Activated naive CD4-positive, alpha-beta T cell treated with anti-CD3 and anti-CD28 coated beads for 36 hours (primary cell): ENCODE measurements at places on chromosomes 2 and 18.

DNA sequence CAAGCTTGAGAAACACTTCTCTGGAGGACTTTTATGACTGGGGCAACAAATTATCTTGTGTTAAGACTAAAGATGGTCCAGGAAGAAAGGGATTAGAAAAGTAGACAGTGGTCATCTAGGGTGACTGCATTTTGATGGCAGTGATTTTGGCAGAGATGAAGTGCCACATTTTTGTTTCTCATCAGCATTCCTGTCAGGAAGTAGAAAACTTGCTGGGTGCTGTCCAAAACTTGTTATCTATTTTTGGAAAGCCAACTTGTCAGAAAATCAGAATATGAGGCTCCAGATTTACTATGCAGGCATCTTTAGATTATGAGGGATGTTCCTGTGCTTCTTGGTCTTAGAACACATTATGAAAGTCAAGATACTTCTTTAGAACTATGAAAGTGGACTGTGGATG, 29.0 kb upstream of the CALCRL start:
- no peak for DNase-seq

DNA sequence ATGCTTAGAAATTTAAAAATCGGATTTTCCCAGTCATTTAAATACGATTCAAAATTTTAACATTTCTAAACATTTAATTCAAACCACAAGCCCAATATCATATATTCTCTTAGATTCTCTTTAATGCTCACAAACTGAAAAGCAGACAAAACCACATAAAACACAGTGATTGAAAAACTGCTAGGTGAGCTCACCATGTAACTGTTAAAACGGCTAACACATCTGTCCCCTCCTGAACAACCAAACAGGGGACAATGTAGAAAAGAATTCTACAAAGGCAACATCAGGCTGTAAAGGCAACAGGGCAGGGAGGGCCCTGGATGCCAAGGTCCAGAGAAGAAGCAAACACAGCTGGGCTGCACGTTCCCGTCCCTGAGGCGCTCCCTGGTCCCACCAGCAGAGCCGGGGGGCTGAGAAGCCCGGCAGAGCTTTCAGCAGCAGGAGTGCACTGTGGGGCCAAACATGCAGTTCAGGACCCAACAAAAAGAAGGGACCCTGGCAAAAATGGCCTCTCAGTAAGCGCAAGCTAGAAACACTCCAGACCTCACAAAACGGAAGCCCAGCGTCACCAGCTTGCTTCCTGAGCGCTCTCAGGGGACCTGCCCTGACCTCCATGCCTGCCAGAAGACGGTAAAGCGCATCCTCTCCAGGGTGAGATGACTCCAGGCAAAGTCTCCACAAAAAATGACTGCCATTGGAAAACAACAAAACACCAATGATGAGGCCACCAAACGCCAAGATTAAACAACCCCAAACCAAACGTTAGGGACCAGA, 40.5 kb downstream of the NDUFA10 start:
- no peak for DNase-seq

GRCh38 chr2:70657246-70657645, 103.6 kb upstream of the TGFA start:
- no peak for DNase-seq

- no peak for DNase-seq
Measured at GRCh38 chr2:238391042-238391689, 35.6 kb upstream of the ASB1 start.

- DNase-seq, result no peak
Measured at GRCh38 chr2:70336552-70336951, 34.7 kb upstream of the FAM136A start.

- DNase-seq, result no peak
Measured at GRCh38 chr2:177810906-177811305, 261.7 kb downstream of the PDE11A start.

- DNase-seq, result no peak
Measured at GRCh38 chr2:14773696-14774095, 141.2 kb downstream of the LRATD1 start.

DNA sequence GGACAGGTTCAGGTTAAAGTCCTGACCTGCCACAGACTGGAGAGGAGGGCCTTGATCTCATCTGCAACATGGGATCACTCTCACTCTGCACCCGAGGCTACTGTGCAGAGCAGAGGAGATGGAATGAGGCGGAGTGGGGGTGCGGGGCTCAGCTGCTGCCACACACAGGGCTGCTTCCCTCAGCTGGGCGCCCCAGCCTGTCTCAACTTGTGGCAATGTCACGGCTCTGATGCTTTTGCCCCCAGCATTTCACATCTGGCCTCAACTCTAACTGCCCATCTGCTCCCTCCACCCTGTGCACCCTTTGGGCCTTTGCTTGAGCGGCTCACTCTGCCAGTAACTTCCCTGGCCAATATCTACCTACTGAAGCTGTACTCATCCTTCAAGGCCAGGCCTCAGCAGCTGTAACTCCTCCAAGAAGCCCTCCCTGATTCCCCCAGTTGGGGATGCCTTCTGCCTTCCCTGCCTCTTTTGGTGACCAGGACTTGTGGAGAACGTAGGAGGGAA, 70.3 kb downstream of the POLR1A start:
- no peak for DNase-seq

- no peak for DNase-seq
Measured at GRCh38 chr2:65658881-65659280, 226.5 kb upstream of the SPRED2 start.

GRCh38 chr2:114119862-114120261, 230.0 kb downstream of the ACTR3 start:
- DNase-seq, result no peak

DNA sequence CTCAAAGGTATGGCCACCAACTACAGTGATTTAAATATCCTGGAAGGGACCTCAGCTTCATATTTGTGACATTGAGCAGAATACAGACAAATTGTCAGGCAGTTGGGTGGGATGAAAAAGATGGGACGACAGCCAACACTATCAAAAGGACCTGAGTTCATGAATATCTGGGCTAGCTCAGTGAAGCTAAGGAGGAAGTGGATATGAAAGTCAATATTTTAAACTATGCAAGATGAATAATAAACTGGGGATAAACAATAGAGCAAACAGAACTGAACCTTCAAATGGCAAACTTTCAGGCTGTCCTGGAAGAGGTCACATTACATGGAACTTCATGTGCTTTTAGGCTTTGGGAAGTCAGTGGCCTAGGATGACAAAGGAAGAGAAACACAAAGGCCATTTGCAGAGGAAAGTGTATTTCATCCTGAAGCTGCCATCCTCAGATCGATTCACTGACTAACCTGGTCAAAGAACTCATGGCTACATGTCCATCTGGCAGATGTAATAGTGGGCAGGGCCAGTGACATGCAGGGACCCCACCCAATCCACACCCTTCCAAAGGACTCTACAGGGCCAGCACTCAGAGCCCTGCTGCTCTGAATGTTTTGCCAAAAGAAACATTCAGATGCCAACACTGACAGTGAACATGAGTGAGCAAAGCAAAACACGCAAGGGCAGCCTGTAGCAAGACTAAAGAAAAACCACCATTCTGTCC, 175.7 kb downstream of the ETAA1 start:
- DNase-seq, result no peak

DNA sequence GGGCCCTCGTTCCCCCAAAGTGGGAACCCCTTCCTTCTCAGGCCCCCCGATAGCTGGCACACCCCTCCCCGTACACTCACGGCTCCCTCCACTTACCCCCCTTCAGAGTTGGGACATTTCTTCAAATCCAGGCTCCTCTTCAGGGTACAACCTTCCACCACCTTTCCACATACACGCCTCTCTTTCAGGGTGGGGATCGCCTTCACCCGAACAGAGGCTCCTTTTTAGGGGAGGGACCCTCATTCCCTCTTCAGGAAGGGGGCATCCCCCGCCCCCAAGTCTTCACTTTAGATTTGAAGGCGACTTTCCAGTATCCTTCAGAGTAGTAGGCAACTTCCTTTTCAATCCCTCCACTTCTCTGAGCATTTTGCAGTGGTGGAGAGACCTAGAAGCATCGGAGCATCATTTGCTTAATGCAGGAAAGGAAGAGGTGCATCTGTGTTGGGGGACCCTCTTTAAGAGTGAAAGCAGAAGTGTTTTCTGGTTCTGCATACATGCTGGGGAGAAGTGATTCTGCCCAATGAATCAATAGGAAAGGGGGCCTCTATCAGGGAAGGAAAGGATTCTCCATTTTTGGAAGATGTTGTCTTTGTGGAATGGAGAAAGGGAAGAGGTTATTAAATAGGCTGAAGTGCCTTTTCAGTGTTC, 845 bp downstream of the EML4 start:
- peak; percentile 23 for DNase-seq

- DNase-seq, result no peak
Measured at GRCh38 chr2:105867587-105867986, 122.9 kb downstream of the NCK2 start.

GRCh38 chr2:108449410-108450130, 564 bp downstream of the GCC2 start:
- DNase-seq, result peak; percentile 64

DNA sequence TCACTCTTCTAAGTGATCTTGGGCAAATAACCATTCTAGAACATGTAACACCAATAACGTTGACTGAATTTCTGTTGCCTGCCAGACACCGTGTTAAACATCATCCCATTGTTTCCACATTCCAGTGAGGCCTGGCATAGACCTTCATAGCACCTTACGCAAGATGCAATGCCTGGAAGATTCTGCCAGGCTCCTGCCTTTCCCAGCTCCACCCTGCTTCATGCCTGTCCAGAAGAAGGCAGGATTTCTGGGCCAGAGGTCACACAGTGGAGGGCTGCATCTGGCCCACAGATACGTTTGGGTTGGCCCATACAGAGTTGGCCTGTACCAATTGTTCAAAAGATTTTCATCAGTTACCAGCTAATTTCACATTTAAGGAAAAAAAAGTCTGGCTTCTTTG, 46.3 kb downstream of the EN1 start:
- no peak for DNase-seq

GRCh38 chr2:212918336-212918735, 233.1 kb downstream of the IKZF2 start:
- no peak for DNase-seq

- no peak for DNase-seq
Measured at GRCh38 chr2:65465857-65466256, 33.5 kb upstream of the SPRED2 start.

GRCh38 chr2:85447222-85447585, 28.7 kb downstream of the SH2D6 start:
- no peak for DNase-seq

DNA sequence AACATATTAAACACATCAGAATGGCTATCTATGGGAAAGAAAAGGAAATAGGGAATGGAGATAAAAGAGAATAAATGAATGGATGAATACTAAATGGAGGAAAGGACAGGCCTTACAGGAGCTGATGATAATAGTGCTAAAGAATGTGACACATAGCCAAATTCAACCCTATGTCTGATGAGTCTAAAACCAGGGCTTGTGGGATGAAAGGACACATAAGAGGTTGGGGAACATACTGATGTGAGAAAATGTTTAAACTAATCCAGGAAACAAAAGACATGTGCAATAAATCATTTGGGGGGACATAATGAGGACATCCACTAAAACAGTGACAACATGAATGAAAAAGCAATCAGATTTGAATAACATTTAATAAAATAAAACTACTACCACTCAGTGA, 120.0 kb downstream of the DYM start:
- DNase-seq, result no peak

GRCh38 chr2:174183076-174183475, 65.3 kb downstream of the OLA1 start:
- DNase-seq, result no peak

GRCh38 chr2:100983684-100984310, 18.3 kb upstream of the RPL31 start:
- no peak for DNase-seq

DNA sequence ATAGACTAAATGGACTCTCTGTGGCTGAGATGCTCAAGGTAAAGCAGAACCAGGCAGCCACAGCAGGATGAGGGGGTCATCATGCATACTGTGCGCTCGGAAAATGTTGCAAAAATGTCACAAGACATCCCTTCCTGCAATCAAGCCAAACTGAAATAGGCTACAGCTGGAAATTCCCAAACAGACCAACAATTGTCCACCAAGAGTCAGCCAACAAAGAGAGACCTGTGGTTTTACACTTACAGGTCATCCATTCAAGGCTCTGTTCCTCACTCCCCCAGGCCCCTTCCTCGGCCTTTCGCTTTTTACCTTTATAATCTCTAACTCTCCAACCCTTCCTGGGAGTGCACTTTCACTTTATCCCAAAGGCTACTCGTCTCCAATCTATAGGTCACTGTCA, 1066.9 kb downstream of the TSN start:
- DNase-seq, result no peak

GRCh38 chr2:136116151-136116812, 1.7 kb downstream of the CXCR4 start:
- peak; percentile 83 for DNase-seq

DNA sequence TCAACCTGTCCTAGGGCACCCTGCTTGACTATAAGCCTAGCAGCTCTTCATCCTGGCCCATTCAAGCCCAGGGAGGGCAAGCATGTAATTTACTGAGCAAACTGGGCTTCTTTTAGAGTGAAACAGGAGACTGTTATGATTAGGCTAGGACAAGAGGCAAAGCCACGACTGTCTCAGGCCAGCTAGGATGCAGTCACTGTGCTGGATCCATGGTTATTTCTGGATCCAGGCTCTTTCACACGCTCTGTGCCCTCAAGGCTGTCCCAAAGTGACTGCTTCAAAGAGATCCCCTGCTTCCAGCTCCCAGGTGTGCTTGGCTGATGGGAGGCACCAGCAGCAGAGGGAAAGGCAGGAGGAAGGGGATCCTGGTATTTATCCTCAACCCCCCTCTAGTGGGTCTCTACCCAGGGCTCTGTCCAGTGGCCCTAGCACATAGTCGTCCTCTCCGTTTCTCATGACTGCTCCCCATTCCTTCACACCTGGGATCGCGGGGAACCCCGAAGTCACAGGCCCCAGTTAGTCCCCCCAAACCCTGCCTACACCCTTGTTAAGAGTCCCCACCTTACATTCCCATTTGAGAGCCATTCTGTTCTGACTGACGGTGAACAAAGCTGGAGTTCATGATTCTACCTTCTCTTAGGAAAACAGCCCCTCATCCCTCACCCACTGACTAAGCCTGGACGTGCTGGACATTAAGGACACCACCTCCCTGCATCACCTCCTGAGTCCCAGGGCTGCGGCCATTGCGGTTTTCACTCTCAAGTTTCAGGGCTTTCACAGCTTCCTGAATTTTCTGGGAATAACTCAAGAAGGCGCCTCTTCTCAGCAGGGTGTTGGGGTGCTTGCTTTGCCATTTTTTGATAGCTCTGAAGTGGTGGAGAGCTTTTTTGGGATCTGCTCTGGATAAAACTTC, 63.2 kb downstream of the POLR1A start:
- DNase-seq, result no peak

DNA sequence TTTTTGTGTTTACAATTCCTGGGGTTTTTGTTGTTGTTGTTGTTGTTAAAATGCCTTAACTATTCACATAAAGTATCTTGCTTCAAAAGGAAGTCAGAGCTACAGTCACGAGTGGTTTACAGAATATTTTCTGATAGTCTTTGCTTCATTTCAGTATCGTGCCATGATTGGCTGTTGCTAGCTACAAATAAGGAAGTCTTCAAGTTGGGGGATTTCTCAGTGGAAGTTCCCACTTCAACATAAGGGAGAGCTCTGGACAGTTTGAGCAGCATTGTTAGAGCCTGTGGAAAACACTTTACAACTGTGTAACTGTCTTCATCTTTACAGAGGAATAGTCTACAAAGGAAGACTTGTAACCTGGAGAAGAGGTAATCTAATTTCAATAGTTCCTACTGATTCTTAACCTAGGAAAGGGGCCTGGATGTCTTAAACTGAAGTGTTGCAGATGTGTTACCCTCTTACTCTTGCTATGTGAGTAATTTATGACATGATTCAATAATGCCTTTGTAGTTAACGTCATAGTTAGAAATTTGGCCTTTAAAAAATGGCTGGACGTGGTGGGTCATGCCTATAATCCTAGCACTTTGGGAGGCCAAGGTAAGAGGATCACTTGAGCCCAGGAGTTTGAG, 23.4 kb upstream of the TANK start:
- DNase-seq, result peak; percentile 48
